ENCODE measurements at places on chromosomes 1 and 21. TPM values are rescaled to one million over a fixed set of nuclear protein-coding genes. Genes with fewer than 3 reads are reported as not detected.

DNA sequence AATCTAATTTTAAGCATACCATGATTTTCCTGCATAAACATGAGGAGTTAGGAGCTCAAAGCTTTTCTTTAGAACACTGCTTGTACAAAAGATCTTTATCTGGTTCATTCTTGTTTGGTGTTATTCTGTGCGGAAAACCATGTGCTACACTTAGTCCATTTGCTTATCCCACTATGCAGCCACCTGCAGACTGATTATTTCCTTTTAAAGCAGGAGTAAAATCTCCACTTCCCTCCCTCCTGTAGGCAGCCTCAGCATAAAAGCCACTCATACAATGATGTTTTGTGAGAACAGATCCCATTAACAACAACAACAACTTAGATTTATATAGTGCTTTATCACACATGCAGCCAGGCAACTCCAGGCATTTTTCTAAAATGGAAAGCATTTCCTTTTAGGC, 355.3 kb upstream of the NEGR1 start:
- no peak for DNase-seq

- DNase-seq, result no peak
Measured at GRCh38 chr1:240993004-240993403, 364.0 kb downstream of the RGS7 start.

- DNase-seq, result no peak
Measured at GRCh38 chr1:201903135-201903534, 14.4 kb downstream of the SHISA4 start.

DNA sequence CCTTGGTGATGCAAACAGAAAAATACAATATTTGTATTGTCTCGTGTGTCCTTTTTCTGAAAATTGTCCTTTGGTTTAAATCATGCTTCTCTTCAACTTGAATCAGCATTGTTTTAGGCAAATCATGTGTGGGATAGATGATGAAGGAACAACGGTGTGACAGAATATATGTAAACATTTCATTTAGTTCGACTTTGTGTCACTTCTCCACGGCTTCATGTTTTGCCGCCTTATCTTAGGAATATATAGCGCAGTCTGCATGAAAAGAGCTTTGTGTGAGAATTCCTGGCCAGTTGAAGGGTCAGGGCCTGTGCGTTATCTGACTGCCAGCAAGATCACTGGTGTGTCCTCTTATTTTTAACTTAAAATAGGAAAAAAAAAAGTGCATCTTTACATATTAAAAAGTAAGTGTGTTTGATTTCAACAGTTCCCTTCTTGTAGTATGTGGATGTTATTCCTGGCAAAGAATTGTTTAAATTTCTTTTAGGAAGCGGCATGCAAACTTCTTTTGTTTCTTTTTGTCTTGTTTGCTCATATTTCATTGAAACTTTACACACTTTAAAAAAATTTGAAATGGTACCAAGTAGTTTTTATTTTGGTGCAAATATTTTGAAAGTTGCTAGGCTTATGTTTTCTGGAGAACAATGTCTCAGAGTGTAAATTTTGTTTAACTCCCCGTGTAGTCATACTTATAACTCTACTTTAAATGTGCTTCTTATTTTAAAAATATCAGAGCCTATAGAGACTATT, 465.2 kb downstream of the USP25 start:
- DNase-seq, result no peak

DNA sequence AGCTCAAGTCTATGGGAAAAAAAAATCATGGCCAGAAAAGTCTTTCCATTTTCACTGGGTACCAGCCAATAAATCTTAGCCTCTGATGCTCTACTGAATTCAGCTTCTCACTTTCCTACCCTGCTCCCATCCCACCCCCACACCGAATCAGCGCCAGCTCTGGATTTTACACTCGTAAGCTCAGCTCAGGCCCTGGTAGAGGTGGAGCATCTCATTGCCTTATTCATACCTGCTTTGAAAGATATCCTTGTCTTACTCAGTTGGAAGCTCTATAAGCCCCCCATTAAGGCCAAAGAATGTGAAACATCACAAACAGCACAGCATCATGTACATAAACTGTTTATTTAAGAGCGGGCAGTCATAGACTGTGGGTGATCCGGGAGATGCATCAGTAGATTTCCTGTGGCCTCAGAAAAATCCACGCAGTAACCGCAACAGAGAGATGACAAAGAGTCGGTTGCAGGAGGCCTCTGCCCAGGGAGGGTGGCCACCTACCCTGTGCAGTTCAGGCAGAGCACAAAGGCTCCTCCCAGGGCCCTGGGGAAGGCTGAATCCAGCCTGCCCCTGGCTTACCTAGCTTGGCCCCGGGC, 36.4 kb upstream of the ETS2 start:
- peak; percentile 30 for DNase-seq

ATP1A2 gene
- not detected for total RNA-seq

GPR25 gene
- not detected for total RNA-seq

FBLIM1 gene
- 74.1 TPM for total RNA-seq

MARCKSL1 gene
- total RNA-seq, result 159 TPM
